ENCODE measurements at places on chromosomes 6 and 20. TPM values are rescaled to one million over a fixed set of nuclear protein-coding genes. Genes with fewer than 3 reads are reported as not detected.

GPR63 gene
- polyA plus RNA-seq: 1.2 TPM

DAAM2 gene
- 0.62 TPM for polyA plus RNA-seq

DTNBP1 gene
- polyA plus RNA-seq: 22.6 TPM

CFAP61 gene
- 0.42 TPM for polyA plus RNA-seq

TRERF1 gene
- polyA plus RNA-seq: 4.3 TPM

CPXM1 gene
- 42.1 TPM for polyA plus RNA-seq

ZNF322 gene
- 29.4 TPM for polyA plus RNA-seq

HTR1E gene
- 0.22 TPM for polyA plus RNA-seq

QRSL1 gene
- polyA plus RNA-seq: 20.0 TPM

Data from neural cell (in vitro differentiated cells).